ENCODE measurements at places on chromosomes 1 and 21.

DNA sequence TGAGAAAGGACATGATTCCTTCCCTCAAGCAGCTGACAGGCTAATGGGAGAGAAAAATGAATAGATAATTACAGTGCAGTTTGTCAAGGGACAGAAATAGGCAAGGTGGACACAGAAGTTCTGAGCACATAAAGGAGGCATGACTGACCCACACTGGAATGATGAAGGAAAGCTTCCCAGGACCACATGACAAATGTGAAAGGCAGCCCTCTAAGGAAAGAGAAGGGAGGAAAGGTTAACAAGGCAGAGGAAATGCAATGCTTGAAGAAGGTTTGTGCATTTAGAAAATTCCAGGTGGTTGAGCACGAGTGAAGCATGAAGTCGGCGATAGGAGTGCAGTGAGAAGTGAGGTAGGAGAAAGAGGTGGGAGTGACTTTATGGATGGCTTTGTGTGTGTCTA lies 37.4 kb downstream of the LAMC2 start:
- H3K36me3 ChIP-seq, result no peaks in the 10 kb centered on the region
- H3K27me3 ChIP-seq, result no peaks in the 10 kb centered on the region
- no peak for DNase-seq
- no peak overlapping the region for H3K27ac ChIP-seq
- H3K4me3 ChIP-seq, result no peak overlapping the region
- no peaks in the 10 kb centered on the region for H3K4me1 ChIP-seq

- peak; percentile 63 for DNase-seq
- H3K36me3 ChIP-seq, result no peaks in the 10 kb centered on the region
- H3K27ac ChIP-seq, result no peak overlapping the region
- H3K4me1 ChIP-seq, result no peaks in the 10 kb centered on the region
- H3K4me3 ChIP-seq, result no peak overlapping the region
Measured at GRCh38 chr21:46182548-46183336, 1.5 kb downstream of the SPATC1L start.

- no peaks in the 10 kb centered on the region for H3K36me3 ChIP-seq
- no peaks in the 10 kb centered on the region for H3K4me1 ChIP-seq
- no peak overlapping the region for H3K4me3 ChIP-seq
Measured at GRCh38 chr1:89753761-89754160, 67.1 kb upstream of the LRRC8D start.

GRCh38 chr1:183214021-183214970 lies 28.2 kb downstream of the LAMC2 start:
- H3K36me3 ChIP-seq, result no peaks in the 10 kb centered on the region
- no peak for DNase-seq
- no peaks in the 10 kb centered on the region for H3K27me3 ChIP-seq
- no peak overlapping the region for H3K4me3 ChIP-seq

DNA sequence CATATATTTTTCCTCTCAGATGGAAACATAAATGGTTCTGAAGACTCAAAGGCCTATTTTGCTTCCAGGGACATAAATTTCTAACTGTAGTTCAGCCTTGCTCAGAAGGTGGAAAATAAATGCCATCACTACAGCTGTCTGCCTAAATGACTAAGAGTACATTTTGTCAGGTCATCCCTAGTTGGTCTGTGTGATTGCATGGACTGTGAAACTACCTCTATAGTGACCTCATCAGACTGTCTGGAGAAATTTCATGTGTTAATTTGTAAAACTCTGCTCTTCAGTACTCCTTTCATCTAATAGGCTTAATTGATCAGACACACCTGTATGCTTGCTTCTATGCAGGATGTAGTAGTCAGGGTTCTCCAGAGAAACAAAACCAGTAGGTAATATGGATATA lies 886.9 kb downstream of the AMY1C start:
- H3K27me3 ChIP-seq, result no peaks in the 10 kb centered on the region
- DNase-seq, result no peak
- H3K4me1 ChIP-seq, result no peaks in the 10 kb centered on the region
- no peak overlapping the region for H3K4me3 ChIP-seq

DNA sequence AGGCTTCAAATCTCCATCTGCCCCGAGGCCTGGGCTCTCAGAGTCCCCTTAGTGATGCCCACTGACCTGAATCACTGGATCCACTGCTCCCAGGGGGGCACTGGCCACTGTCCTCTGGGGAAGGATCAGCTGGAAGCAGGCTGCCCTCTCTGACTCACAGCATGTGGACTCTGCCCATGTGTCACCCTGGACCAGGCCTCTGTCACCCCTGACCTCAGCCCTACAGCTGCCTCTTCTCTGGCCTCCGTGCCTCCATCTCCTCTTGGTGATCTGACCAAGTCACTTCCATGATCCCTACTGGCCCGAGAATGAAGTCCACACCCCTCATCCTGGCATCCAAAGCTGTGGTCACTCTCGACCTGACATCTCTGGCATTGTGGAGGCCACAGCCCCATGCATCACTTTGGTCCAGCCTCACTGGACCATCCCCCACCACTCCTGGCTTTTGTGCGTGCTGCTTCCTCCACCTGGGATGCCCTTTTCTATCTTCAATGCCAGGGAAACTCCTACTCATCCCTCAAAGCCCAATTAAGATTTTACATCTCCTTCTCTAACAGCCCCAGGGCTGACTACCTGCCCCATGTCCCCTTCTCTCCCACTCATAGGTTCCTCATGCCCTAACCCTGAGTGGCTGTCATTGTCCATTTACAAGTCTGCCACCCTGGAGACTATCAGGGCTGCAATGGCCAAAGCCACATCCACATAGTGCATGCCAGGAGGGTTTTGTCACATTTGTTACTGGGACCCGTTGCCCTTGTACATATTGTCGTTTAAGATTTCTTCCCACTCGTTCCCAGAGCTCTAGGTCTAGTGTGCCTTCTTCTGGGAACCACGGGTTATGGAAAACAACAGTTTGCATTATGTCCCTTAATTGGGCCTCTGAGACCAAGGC lies 685.0 kb downstream of the MATN1 start:
- no peaks in the 10 kb centered on the region for H3K27me3 ChIP-seq
- no peak overlapping the region for H3K4me3 ChIP-seq
- H3K36me3 ChIP-seq, result no peaks in the 10 kb centered on the region

DNA sequence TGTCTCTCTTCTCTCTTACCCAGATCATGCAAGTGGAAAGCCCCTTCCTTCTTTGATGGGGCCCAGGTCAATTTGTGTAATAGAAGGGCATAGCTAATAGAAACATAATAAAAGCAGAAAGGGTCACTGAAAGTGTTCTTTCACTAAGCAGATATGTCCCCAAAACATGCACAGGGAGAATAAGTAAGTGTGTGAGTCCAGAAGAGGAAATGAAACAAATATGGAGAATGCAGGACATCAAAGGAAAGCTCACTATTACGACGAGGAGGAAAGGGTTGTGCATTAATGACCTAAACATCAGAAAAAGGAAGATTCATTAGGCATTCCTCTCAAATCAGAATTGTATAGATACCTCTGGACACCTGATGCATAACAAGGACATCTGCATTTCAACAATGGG lies 81.4 kb upstream of the SMYD2 start:
- H3K4me1 ChIP-seq, result no peaks in the 10 kb centered on the region
- H3K36me3 ChIP-seq, result no peaks in the 10 kb centered on the region
- no peak overlapping the region for H3K27ac ChIP-seq

DNA sequence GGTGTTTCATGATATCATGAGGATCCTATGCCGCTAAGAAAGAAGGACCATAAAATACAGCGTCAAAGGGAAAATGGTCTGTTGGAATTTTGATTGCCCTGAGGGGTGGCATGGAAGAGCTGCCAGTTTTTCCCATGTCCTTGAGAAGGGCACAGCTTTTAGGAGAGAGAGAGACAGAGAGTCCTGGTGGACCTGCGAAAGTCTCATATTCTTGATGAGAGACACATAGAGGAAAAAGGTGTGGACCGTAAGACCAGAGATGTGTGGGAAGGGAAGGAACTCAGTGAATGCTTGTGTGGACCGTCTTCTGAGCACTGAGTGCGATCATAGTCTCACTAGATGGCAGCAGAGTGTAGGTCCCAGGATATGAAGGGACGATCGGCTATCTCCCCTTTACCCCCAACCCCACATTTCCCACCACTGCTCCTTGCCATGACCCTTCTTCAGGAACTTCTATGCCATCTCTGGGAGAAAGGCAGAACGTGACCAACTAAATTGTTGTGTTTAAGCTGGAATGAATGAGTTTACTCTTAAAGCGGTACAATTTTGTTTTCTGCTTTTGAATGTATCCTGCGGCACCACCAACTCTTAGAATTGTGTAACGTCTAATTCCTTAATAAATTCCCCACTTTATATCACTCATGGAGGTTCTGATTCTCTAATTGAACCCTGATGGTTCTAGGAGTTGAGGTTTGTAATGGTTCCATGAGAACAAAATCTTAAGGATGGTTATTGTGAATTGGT lies 117.7 kb downstream of the CTH start:
- H3K27ac ChIP-seq, result no peak overlapping the region
- no peak for DNase-seq
- H3K36me3 ChIP-seq, result no peaks in the 10 kb centered on the region

DNA sequence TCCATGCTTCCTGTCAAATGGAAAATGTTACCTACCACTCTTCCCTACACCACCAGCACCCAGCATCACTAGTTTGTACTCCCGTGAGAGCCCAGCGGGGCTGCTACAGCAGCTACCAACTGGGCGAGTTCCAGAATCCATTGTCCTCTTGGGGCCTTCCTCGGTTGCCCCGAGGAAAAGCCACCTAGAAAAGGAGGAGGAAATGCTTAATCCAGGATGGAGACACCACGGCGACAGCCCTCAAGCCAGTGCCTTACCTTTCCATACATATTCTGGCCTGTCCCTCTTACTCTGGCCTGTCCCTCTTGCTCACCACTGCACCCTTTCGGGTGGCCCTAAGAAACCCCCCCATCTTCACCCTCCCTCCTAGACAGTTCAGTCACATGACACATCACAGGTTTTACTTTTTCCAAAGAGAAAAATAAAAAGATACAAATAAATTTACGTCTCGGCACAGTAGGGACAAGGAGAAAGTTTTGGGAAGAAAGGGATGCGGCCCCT lies 478 bp downstream of the RIT1 start:
- peak overlapping the region; percentile 88 for H3K27ac ChIP-seq
- H3K4me1 ChIP-seq, result peaks cover 8% of the 10 kb centered on the region
- peak overlapping the region; percentile 67 for H3K4me3 ChIP-seq
- peaks cover 2% of the 10 kb centered on the region for H3K36me3 ChIP-seq

DNA sequence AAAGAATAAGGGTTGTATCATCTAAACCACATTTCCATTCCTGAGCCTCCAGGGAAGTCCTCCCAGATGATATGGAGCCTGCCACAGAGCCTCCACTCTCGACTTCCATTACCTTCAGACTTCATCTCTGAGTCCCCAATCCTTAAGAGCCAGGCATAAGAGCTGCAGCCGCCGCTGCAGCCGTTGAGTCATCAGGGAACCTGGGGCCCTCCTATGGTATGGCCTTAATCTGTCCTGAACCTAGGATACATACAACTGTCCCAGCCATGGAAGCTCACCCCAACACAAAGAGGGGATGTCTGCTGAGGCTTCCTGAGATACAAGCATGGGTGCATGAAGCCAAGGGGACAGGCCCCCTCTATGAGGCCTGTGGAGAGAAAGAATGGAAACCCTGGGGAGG lies 16.3 kb downstream of the TAL1 start:
- no peak for DNase-seq
- no peak overlapping the region for H3K4me3 ChIP-seq
- H3K36me3 ChIP-seq, result no peaks in the 10 kb centered on the region
- H3K4me1 ChIP-seq, result no peaks in the 10 kb centered on the region
- H3K27me3 ChIP-seq, result no peaks in the 10 kb centered on the region
- no peak overlapping the region for H3K27ac ChIP-seq

- no peaks in the 10 kb centered on the region for H3K36me3 ChIP-seq
- no peaks in the 10 kb centered on the region for H3K4me1 ChIP-seq
- no peak overlapping the region for H3K4me3 ChIP-seq
- no peaks in the 10 kb centered on the region for H3K27me3 ChIP-seq
Measured at GRCh38 chr1:156999596-157000320, 45.8 kb downstream of the ARHGEF11 start.

DNA sequence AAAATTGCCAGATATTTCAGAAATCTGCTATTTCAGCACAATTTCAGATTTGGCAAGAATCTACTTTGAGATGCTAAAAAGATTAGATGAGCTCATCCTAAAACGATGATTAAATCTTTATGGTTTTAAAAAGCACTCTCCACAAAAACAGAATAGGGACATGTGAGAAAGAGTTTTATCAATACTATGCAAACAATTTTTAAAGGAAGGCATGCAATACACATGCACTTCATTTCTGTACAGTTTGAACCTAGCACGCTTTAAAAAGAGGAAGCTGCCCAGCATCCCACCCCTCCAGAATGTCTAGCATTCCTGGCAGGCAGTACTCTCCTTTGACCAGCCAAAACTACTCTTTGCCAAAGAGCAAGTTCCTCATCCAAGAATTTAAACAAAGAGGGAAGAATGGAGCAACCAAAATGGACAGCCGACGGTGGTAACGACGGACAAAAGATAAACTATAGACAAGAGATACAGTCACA lies 1.3 kb downstream of the ARHGAP29 start:
- no peaks in the 10 kb centered on the region for H3K4me1 ChIP-seq
- H3K27ac ChIP-seq, result no peak overlapping the region
- H3K36me3 ChIP-seq, result no peaks in the 10 kb centered on the region
- peak overlapping the region; percentile 80 for H3K4me3 ChIP-seq

DNA sequence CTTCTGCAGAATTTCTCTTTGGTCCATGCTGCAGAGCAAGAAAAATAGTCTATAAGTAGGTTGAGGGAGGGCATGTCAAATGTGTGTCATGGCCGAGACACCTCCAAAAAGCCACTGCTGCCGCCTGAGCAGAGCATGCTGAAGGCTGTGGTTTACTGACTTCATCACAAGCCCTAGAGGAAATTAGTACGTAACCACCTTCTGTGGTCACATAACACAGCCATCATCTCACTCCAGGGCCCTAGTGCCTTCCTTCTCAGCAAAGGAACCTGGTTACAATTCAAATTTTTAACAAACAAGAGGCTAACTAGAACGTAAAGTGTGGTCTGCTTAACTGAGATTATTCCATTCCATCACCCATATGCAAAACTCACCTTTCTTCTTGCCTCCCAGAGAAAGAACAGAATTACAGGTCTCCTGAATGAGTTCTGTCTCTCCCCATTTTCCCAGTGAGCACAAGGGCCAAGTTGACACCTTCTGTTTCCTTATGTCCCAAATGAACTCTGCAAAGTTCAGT lies at the start of gene PTPN22:
Gene PTPN22 (minus strand): TSS at position 116 of the 517 bp plus-strand sequence.
- no peak within 1 kb of the TSS for H3K4me3 ChIP-seq
- H3K4me1 ChIP-seq, result peaks cover 11% of the 10 kb centered on the region
- peak within 1 kb of the TSS; percentile 35 for H3K27ac ChIP-seq
- no peak for DNase-seq
- no peaks in the 10 kb centered on the region for H3K27me3 ChIP-seq

GRCh38 chr1:233459968-233460367 lies 132.4 kb downstream of the MAP3K21 start:
- no peak overlapping the region for H3K4me3 ChIP-seq
- no peaks in the 10 kb centered on the region for H3K4me1 ChIP-seq
- H3K36me3 ChIP-seq, result no peaks in the 10 kb centered on the region
- H3K27ac ChIP-seq, result no peak overlapping the region
- H3K27me3 ChIP-seq, result no peaks in the 10 kb centered on the region

- peaks cover 10% of the 10 kb centered on the region for H3K4me1 ChIP-seq
- no peaks in the 10 kb centered on the region for H3K27me3 ChIP-seq
- peak; percentile 20 for DNase-seq
Measured at GRCh38 chr21:37257511-37257966, 9.6 kb downstream of the VPS26C start.

GRCh38 chr1:59163268-59164092 lies 133.4 kb upstream of the FGGY start:
- H3K36me3 ChIP-seq, result no peaks in the 10 kb centered on the region
- no peaks in the 10 kb centered on the region for H3K4me1 ChIP-seq
- DNase-seq, result no peak
